ENCODE measurements at places on chromosomes 2 and 18.
A peak's percentile ranks its signal among the peaks of the same experiment; 100 is the strongest.

- DNase-seq: no peak
These were observed 437.0 kb downstream of the PARD3B start for GRCh38 chr2:204982303-204982702.

DNA sequence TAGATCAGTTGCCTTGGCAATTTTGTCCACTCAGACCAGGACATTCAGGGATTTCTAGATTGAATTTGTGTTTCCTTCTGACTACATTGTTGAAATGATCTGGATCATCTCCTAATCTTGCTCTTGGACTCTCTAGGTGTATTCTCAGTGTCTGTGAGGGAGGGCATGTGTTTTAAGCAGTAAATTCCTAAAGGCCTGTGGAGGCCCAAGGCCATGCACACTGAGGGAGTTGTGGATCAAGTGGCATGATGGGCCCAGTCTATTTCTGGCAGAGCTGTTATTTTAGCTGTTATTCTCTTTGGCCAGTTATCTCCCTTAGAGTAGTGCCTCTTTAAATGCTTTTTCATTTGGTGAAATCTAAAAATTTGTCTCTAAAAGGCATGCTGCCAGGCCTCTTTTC, 144.9 kb downstream of the RPIA start:
- no peak for DNase-seq

GRCh38 chr2:121071034-121071504, 213.9 kb downstream of the TFCP2L1 start:
- DNase-seq: peak; percentile 36

DNA sequence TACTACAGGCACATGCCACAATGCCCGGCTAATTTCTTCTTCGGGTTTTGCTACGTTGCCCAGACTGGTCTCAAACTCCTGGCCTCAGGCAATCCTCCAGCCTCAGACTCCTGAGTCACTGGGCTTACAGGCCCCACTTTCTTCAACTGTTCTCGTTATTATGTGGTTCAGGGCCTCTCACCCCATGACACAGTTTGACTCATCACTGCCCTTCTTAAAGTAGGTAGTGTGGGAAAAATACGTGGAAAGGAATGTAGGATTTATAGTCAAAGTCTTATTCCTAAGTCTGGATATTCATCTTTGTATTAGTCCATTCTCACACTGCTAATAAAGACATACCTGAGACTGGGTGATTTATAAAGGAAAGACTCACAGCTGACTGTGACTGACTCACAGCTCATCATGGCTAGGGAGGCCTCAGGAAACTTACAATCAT, 19.4 kb downstream of the CENPA start:
- no peak for DNase-seq

GRCh38 chr2:174158003-174158402, 90.3 kb downstream of the OLA1 start:
- peak; percentile 32 for DNase-seq

GRCh38 chr2:220626603-220627002, 945.5 kb downstream of the EPHA4 start:
- no peak for DNase-seq

Measured in NCI-H1105 treated with DMSO at 0.1 percent for 48 hours (cell line).